Stimulated activated CD8-positive, alpha-beta memory T cell treated with anti-CD3 and anti-CD28 coated beads, Interleukin-15, amount 100 ng/mL, for 1 hour (primary cell): ENCODE measurements at places on chromosomes 13 and 19.

- DNase-seq: no peak
These were observed 130.2 kb downstream of the DNAJC15 start for GRCh38 chr13:43153436-43154090.

DNA sequence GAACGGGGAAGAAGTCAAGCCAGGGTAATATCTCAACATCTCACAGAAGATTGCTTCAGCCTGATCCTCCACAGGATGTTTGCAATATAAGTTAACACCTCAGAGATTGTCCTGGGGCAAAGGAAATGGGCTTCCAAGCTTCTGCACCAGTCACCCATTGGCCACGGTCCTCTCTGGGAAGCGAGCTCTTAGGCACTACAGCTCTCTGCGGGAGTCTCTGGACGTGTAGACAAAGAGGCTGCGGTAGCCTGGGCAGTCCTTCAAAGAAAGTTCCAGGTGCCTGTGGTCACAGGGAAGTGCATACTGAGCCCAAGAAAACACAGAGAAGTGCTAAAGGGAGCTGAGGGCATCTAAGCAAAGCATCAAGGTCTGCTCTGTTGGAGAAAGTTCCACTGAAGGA is 805.7 kb downstream of the DIAPH3 start:
- no peak for DNase-seq

DNA sequence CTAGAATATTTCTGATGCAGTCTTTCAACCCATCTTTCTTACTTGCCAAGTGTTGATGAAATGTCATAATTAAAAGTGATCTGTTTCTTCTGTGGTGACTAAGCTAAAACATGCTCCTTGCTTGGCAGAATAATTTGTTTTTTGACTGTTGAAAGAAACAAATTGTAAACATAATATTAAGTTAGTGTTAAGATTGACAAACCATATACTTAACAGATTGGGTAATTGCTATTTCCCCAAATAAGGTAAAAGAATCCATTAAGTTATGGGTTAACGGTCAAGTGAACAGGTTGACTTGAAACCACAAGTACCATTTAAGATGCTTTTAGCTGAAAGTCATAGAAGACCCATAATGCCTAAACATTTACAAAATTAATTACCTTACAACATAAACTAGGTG is 62.9 kb downstream of the TEX26 start:
- DNase-seq: no peak

GRCh38 chr19:14107581-14108461 is 9.7 kb downstream of the PRKACA start:
- no peak for DNase-seq

GRCh38 chr13:59706101-59706976 is 457.4 kb downstream of the DIAPH3 start:
- DNase-seq: no peak

GRCh38 chr19:42328854-42329253 is 3.4 kb downstream of the MEGF8 start:
- no peak for DNase-seq
